ENCODE measurements at places on chromosomes 4 and X.

DNA sequence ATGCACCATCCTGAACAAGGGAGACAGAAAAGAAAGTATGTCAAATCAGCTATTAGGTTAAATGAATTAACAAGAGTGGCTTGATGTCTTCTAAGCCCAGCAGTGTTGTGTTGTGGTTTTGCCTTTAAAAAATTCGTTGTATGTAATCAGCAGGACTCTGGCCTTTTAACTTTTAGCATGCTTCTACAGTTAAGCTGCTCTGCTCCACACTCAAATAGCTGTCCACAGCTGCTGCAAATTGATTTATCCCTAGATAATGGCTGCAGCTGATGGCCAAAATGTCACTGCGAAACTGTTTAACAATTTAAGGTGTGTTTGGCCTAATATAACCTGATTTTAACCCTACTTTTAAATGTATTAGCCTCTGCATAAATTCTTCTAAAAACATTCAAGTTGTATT, 85.8 kb downstream of the CXXC4 start:
- no peak for DNase-seq

GRCh38 chr4:99657798-99658197, at the start of gene C4orf54:
Gene C4orf54, minus strand, starts transcription at chr4:99657828. Its CDS starts 3,180 bp downstream, at chr4:99654648.
- DNase-seq = no peak

- DNase-seq = no peak
Measured at GRCh38 chr4:68630371-68630770, 40.1 kb downstream of the UGT2B15 start.

- DNase-seq = no peak
Measured at GRCh38 chr4:138798404-138798803, 217.2 kb upstream of the NOCT start.

GRCh38 chr4:101127176-101127790, 220.0 kb downstream of the PPP3CA start:
- DNase-seq = no peak

DNA sequence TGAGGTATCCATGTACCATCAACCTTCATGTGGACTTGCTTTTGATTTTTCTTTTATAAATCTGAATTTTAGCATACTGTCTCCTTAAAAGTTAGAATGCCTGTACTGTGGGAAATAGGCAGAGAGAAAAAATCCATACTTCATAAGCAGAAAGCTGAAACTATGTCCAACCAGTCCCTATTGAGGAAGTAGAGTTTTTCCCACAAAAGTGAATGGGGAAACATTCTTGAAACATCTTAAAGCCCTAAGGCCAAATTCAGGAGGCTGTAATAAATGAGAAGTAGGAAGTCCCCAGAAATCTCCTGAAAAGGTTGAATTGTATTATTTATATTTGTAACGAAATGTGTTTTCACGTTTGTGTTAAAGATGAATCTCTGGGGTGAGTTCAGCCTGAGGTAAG, 56.3 kb downstream of the ENOX2 start:
- no peak for DNase-seq

DNA sequence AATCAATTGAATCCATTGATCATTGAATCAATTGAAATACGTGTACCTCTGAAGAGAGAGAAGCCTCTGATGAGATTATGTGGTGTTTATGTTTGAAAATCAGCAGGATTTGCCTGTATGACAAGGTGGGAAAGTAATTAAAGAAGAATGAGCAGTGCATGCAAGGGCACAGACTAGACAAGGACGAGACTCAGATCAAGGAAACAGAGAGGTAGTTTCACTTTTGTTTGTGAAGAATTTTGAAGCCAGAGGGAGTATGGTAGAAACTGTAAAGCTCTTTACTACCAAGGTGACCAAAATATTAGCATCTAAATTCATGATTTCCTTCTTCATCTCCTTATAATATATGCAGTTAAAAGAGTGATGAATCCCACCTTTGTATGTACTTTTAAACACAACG, 1830.0 kb upstream of the IGFBP7 start:
- no peak for DNase-seq

DNA sequence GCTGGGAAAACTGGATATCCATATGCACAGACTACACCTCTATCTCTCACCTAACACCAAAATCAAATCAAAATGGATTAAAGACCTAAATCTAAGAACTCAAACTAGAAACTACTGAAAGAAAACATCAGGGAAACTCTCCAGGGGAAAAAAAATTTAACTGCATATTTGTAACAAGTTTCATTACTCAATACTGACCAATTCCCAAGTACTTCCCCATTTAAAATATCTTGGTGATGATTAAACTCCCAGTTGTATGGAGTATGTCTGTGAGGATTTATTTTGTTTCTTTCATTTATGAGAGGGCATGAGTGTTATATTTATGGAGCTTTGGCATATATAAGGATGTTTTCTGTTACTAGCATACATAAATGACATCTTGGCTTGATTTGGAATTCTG, 112.3 kb upstream of the IL15 start:
- no peak for DNase-seq

DNA sequence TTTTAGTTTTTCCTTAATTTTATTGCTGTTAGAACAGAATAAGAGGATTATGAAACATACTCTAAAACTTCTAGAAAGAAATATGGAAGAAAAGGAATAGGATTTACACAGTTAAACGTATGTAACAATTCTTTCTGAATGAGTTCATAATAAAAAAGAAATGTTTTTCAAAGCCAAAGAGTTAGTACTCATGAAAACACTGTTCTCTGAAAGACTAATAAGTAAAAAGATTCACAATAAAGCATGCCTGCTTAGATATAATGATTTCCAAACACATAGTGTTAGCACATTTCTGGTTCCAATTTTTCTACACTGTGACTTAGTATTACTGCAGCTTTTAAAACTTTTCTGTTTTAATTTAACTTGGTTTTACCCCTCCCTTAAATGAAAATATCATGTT, 49.8 kb upstream of the PRSS48 start:
- no peak for DNase-seq

GRCh38 chr4:147616849-147617172, 386 bp upstream of the TMEM184C start:
- DNase-seq = no peak

- no peak for DNase-seq
Measured at GRCh38 chrX:45794323-45794994, 593.8 kb upstream of the DIPK2B start.
